ENCODE measurements at places on chromosomes 4 and X. TPM values are rescaled to one million over a fixed set of nuclear protein-coding genes. Genes with fewer than 3 reads are reported as not detected.

GRCh38 chrX:11759461-11760311 is 1.6 kb downstream of the MSL3 start:
- H3K36me3 ChIP-seq, result peaks cover 15% of the 10 kb centered on the region
- no peak overlapping the region for H3K27ac ChIP-seq
- peak overlapping the region; percentile 71 for H3K4me3 ChIP-seq
- DNase-seq, result no peak

The ADH7 gene
- total RNA-seq, result not detected

The INTS12 gene
- total RNA-seq, result 13.8 TPM

The NDP gene
- total RNA-seq, result 0.29 TPM

The HERC5 gene
- total RNA-seq, result 20.7 TPM

DNA sequence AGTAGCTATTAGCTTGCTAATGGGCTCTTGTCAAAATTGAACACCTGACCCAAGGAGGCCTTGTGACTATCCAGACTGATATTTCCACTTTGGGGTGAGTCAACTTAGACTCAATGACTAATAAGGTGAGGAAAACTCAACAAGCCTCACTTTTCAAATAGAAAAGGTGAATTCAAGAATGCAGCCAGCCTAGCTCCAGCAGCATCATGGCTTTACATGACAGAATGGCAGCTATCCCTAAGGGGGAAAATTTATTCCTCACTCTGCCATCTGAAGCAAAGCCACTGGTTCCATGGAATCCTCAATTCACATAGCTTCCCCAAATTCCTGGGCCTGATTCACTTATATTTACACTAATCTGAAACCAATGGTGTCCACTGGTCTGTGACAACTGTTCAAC is 29.1 kb upstream of the RAB9B start:
- no peaks in the 10 kb centered on the region for H3K4me1 ChIP-seq
- no peak overlapping the region for H3K4me3 ChIP-seq
- no peak overlapping the region for H3K27ac ChIP-seq

- no peaks in the 10 kb centered on the region for H3K4me1 ChIP-seq
- no peak overlapping the region for H3K4me3 ChIP-seq
- no peak overlapping the region for H3K27ac ChIP-seq
- no peaks in the 10 kb centered on the region for H3K36me3 ChIP-seq
- no peaks in the 10 kb centered on the region for H3K27me3 ChIP-seq
- DNase-seq, result no peak
These were observed 402.9 kb downstream of the PCDH18 start for GRCh38 chr4:137129441-137129840.

DNA sequence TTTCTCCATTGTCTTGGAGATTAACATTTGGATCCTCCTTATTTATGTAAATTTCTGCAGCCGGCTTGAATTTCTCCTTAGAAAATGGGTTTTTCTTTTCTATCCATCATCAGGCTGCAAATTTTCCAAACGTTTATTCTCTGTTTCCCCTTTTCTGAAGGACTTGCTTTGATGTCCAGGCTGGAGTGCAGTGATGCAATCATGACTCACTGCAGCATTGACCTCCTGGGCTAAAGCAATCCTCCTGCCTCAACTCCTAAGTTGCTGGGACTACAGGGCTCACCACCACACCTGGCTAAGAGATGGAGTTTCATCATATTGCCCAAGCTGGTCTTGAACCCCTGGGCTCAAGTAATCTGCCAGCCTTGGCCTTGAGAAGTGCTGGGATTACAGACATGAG is 144.0 kb upstream of the ZXDB start:
- H3K4me3 ChIP-seq, result no peak overlapping the region
- 0 out of 2 replicates have a peak, but pooled peaks cover 3% of the 10 kb centered on the region for H3K36me3 ChIP-seq
- no peaks in the 10 kb centered on the region for H3K4me1 ChIP-seq
- no peak overlapping the region for H3K27ac ChIP-seq

DNA sequence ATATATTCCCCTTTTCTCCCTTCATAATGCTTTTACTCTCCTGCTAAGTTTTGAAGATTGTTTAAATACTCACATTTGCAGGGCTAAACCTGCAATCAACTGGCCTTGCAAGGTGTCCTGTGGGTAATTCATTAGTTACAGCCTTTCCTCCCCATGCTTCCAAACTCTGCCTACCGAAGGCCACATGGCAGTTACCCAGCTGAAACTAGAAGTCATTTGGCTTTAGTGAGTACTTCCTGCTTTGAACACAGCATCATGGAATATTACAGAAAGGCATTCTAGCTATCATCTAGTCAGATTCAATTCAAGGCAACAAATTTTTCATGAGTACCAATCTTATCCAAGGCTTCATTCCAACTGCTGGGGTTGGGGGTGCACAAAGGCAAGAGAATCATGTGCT is 55.6 kb downstream of the SRPX start:
- H3K27me3 ChIP-seq, result no peaks in the 10 kb centered on the region
- DNase-seq, result no peak
- no peak overlapping the region for H3K4me3 ChIP-seq
- H3K4me1 ChIP-seq, result no peaks in the 10 kb centered on the region

- H3K27me3 ChIP-seq, result no peaks in the 10 kb centered on the region
- H3K4me3 ChIP-seq, result no peak overlapping the region
- peaks cover 9% of the 10 kb centered on the region for H3K4me1 ChIP-seq
- H3K27ac ChIP-seq, result no peak overlapping the region
- no peaks in the 10 kb centered on the region for H3K36me3 ChIP-seq
- DNase-seq, result no peak
These were observed 78.2 kb upstream of the PSAPL1 start for GRCh38 chr4:7512946-7513345.

GRCh38 chr4:104413487-104413886 is 81.2 kb downstream of the CXXC4 start:
- no peak for DNase-seq
- H3K4me1 ChIP-seq, result no peaks in the 10 kb centered on the region
- no peak overlapping the region for H3K4me3 ChIP-seq
- no peaks in the 10 kb centered on the region for H3K27me3 ChIP-seq
- H3K27ac ChIP-seq, result no peak overlapping the region

The MAGEA12 gene
- not detected for total RNA-seq

DNA sequence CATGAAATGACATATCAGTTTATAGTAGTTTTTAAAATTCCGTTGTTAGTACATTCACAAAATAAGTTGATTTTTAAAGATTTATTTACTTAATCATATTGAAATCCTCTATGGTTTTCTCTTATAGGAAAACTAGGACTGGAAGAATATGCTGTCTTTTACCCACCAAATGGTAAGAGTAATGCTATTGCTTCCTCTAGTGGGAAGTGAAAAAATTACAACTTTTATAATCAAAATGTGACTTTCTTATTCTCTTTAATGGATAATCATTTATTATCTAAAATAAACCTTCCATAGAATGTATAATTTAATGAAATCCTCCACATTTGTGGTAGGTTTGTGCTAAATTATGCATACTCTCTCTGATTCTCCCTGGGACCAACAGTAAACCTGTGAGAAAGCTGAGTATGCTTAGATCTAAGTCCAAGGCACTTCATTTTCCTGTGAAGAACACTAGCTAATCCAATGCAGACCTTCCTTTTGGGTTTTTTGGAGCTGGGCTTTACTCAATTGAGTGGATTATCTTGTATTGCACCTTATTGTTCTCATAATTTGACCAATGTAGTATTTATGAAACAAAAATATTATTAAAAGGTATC is 136.2 kb downstream of the TBC1D19 start:
- no peaks in the 10 kb centered on the region for H3K27me3 ChIP-seq
- no peak overlapping the region for H3K27ac ChIP-seq
- no peaks in the 10 kb centered on the region for H3K4me1 ChIP-seq
- no peak overlapping the region for H3K4me3 ChIP-seq

The DKC1 gene
- total RNA-seq, result 143 TPM

- no peak overlapping the region for H3K4me3 ChIP-seq
- DNase-seq, result no peak
- no peaks in the 10 kb centered on the region for H3K27me3 ChIP-seq
- no peaks in the 10 kb centered on the region for H3K4me1 ChIP-seq
- no peak overlapping the region for H3K27ac ChIP-seq
These were observed 384.8 kb downstream of the FAM133A start for GRCh38 chrX:94058728-94059382.

The SHOX gene
- not detected for total RNA-seq

The STAP1 gene
- total RNA-seq, result not detected

DNA sequence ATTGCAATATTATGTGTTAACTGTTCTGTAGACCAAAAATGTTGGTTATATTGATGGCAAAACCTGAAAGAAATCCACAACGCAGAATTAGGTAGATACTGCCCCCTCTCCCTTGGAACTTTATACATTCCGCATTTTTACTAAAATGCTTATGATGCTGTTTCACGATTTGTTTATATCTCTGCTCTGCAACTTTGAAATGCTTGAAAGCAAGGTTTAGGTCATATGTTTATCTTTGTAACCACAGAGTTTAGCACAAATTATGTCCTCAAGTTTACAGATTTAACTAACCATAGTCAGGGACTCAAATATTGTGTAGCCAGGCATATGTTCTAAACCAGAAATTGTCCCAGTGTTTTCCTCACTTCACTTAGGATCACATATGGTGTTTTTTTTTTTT is 66.1 kb upstream of the H2AZ1 start:
- H3K4me1 ChIP-seq, result no peaks in the 10 kb centered on the region
- DNase-seq, result no peak
- no peak overlapping the region for H3K27ac ChIP-seq
- H3K36me3 ChIP-seq, result no peaks in the 10 kb centered on the region
- H3K27me3 ChIP-seq, result no peaks in the 10 kb centered on the region
- no peak overlapping the region for H3K4me3 ChIP-seq

Measured in H1 (cell line).